ENCODE measurements at places on chromosomes 13 and 19. TPM values are rescaled to one million over a fixed set of nuclear protein-coding genes. Genes with fewer than 3 reads are reported as not detected.

DNA sequence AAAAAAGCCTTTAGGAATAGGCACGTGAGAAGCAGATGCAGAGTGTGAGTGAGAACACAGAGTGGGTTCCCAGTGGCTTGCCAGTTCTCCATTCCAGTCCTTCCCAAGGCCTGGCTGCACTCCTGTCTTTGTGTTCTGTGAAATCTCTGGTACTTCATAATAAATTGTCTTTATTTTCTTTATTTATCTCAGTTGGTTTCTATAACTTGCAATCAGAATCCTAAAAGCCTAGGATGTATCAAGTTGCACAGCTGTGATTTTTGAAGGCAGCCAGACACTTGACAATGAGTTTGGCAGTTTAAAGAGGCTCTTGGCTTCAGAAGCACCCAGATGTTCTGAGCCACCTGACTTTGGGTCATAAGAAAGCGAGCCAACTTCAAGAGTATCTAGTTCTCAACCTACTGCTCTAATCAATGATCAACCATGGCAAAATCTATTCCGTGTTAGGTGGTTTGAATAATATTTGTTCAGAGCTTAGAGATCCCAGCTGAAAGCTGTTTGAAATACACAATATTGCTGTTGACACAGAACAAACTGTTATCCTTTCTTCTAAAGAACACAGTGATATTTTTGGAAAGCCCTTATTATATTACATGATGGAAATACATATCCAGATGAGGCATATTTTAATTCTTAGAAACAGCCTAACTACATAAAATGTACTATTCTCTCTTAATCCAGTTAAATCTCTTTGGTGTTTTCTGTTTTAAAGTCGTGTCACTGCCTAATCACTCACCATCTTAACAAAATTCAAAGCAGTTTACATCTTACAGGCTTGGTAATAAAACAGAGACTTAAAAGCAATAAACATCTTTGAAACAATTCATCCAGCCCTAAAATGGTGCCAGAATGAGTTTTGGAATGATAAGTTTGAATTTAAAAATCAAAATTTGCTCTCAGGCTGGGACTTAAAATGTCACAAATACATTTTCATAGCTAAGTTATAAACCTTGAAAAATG is 483.0 kb upstream of the NBEA start:
- DNase-seq, result no peak

GRCh38 chr13:25171517-25172302 is at the start of gene AMER2:
AMER2 (minus strand) TSS chr13:25172288; CDS start chr13:25171619, 669 bp downstream.
- DNase-seq, result peak; percentile 66

- no peak for DNase-seq
These were observed 63.4 kb downstream of the RAP2A start for GRCh38 chr13:97497400-97497799.

GRCh38 chr13:24892829-24893228 is 128.9 kb downstream of the RNF17 start:
- DNase-seq, result no peak

SIGLEC5 gene
- total RNA-seq, result not detected

GRCh38 chr19:54661846-54662481 is 821 bp upstream of the LILRB4 start:
- no peak for DNase-seq

GRCh38 chr13:23074075-23074828 is 106.5 kb upstream of the SGCG start:
- DNase-seq, result no peak

UNC13A gene
- 6.6 TPM for total RNA-seq

ENOX1 gene
- 0.07 TPM for total RNA-seq

GRCh38 chr19:20640023-20640422 is 21.3 kb downstream of the ZNF626 start:
- no peak for DNase-seq

DNA sequence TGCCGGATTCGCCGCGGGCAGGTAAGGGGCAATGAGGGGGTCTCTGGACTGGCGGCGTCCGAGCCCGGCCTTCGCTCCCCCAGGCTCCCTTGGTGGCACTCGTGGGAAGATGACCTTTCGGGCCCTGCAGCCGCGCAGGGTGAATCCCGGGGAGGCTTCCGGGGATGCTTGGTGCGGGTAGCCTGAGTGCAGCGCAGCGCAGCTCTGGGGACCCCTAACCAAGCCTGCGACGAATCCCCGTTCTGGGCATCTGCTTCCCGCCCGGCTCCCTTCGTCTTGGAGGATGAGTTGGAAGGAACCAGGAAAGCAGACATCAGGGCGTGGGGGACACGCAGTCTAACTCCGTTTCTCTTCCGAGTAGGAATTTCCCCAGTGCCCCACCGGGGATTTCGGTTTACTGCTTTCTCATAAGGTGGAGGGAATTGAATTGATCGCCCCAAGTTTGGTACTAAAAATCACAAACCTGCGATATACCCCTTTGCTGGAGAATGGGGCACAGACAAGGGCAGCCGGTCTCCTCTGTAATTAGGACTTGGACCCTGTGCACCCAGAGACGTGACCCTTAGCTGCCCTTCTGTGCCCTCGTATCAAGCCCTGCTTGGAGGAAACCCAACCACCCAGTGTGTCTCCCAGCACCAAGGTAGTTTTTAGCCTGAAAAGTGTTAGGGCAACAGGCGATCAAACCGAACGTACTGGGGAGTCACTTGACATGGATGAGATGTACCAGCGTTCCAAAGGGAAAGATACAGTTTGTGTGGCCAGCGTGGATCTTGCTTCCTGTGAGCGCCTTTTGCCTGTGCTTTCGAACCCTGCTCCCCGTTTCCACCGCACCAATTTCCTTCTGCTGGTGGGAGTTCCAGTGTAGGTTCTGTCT is 1.0 kb downstream of the GPC5 start:
- peak; percentile 5 for DNase-seq

- DNase-seq, result no peak
These were observed 523.6 kb downstream of the DCT start for GRCh38 chr13:93955904-93956303.

GRCh38 chr19:31331536-31331935 is 17.7 kb downstream of the TSHZ3 start:
- DNase-seq, result no peak

GRCh38 chr13:93118081-93118615 is 108.5 kb upstream of the GPC6 start:
- no peak for DNase-seq

DNA sequence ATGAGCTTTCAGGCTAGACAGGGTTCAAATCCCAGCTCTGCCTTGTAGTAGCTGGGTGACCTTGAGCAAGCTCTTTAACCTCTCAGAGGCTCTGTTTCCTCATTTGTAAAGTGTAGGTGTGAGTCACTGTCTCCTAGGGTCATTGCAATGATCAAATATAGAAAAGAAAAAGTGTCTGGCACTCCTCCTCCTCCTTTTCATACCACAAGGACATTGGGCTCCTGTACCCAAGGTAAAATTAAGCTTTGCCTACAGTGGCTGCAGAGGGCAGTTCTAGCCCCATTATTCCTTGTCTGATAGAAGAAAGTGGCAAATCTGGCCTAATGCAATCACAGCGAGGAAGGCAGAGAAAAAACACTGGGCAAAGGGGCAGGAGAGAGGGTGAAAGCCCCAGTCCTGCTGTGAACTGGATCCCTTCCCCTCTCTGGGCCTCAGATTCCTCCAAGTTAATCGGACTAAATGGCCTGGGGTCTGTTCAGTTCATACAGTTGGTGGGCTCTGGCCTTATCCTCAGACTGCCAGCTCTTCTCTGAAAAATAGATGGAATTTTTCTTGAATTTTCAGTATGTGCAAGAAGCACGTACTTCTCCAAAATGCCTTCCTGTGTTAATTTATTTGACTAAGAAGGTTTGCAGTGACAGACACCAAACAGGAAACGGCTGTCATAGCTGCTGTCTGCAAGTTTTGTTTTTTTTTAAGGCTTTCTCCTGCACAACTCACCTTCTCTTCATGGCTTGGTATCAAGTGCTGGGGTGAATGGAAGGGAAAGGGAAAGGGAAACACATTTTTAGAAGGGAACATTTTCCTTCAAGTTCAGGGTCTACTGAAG is 35.3 kb downstream of the RGCC start:
- DNase-seq, result no peak

- DNase-seq, result peak; percentile 3
These were observed 813.4 kb downstream of the SLITRK6 start for GRCh38 chr13:84985860-84986259.

DACH1 gene
- 0.28 TPM for total RNA-seq

DNA sequence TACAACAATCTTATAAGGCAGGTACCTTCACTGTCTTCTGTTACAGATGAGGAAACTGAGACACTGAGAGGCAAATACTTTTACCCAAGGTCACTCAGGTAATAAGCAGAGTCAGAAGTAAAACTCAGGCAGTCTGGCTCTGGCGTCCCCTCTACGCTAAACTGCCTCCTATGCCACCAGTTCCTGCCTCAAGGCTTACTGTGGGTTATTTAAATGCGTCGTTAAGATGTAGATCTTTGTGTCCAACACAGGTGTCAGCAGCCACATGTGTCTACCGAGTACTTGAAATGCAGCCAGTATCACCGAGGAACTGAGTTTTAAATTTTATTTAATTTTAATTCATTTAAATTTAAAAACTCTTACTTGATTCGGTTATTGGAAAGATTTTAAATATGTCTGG is 1.9 kb downstream of the HAS1 start:
- no peak for DNase-seq

GET3 gene
- 166 TPM for total RNA-seq

DNA sequence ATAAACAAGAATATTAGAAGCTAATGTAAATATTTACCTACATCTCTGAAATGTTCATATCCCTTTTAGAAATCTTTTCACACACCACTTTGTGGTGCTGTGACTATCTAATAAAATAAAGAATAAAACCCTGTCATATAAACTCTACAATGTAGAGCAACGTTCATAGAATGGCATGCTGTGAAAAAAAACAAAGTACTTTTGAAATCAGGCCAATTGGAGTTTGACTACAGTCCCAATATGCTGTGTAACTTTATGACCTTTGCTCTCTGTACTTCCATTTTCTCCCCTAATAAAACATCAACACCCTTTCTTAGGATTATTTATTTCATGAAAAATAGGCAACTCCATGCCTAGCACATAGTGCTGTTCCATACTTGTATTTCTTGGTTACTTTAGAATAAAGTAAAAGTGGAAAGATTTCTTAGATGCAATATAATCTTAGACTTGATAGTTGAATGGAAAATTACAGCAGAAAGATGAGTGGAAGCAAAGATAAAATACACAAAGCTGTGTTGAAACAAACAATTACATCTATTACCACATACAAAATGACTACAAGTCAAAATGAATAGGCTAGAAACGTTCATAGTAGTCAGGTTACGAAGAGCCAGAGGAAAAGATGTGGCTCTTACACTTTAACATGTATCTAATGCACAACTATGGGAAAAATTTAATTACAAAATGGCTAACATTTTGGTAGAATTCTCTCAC is 613.2 kb upstream of the SLITRK5 start:
- DNase-seq, result no peak

DNA sequence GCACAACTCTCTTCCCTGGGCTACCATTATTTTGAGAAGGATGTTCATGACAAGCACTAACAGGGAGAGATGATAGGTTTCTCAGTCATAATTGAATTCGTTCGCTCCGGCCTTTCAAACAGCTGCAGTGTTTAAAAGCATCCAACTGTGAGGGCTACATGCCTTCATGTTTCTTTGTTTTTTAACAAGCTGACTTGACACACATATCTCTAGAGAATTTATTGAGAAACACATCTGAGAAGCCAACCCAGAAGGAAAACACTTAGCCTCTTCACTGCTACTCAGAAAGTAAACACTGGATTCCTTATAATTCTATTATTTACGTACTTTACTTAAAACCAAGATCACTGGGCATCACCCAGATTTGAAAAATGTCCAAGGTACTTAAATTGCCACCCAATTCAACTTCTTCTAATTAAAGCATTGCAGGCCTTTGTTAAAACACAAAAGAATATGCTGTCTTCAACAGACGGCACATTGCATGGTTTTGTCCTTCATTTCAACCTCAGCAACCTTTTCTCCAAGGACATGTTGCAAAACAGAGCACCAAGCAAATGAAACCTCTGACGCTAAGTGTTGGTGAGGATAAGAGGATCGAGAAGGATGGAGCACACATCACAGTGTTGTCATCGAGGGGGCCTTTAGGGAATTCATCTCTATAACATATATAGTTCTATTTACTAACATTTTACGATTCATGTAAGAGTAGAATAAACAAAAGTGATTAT is 75.8 kb downstream of the TBC1D4 start:
- no peak for DNase-seq

- no peak for DNase-seq
These were observed 256.5 kb downstream of the SHISA2 start for GRCh38 chr13:25795277-25795676.

RNF113B gene
- not detected for total RNA-seq

NLRP7 gene
- 3.2 TPM for total RNA-seq

DHDH gene
- total RNA-seq, result not detected

GRCh38 chr13:28337166-28338005 is 157.5 kb downstream of the FLT1 start:
- no peak for DNase-seq

DNA sequence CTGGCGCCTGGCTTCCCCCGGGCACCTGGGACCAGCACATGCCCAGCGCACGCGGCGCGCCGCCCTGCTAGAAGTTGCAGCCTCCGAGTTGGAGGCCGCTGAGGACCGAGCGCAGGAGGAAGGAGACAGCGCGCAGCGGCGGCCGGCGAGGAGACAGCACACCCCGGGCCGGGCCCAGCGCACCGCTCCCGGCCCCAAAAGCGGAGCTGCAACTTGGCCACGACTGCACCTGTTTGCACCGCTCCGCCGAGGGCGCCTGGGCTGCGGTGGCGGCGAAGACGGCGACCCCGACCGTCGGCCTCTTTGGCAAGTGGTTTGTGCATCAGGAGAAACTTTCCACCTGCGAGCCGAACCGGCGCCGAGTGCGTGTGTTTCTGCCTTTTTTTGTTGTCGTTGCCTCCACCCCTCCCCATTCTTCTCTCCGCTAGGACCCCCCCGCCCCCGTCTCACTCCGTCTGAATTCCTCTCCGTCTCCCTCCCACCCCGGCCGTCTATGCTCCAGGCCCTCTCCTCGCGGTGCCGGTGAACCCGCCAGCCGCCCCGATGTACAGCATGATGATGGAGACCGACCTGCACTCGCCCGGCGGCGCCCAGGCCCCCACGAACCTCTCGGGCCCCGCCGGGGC is at the start of gene SOX1:
Gene SOX1, plus strand, starts transcription at position 34 of the 626 bp plus-strand sequence. Its CDS starts 510 bp downstream, at position 544.
- peak; percentile 80 for DNase-seq

KCTD12 gene
- total RNA-seq, result 3.5 TPM

NTF4 gene
- total RNA-seq, result 1.2 TPM

DNA sequence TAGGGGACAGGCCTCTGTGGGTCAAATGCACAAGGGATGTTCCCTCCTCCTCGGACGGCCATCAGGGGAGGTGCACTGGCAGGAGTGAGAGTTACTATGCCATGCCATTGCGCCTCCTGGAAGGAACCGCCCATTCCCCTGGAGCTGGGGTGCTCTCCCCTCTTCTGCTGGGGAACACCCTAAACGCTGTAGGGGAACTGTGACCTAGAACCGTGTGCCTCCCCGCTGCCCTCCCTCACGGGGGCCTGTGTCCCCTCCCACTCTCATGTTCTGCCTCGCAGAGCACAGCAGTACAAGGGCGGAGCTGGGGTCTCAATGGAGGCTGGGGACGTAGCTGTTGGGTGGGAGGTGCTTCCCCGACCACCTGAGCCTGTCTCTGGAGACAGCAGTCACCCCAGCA is 17.2 kb upstream of the CRTC1 start:
- no peak for DNase-seq

- DNase-seq, result no peak
These were observed 44.5 kb upstream of the PARP4 start for GRCh38 chr13:24557081-24557480.
